ENCODE measurements at places on chromosomes 2 and 18.

GRCh38 chr18:28735731-28736130 lies 558.8 kb upstream of the CDH2 start:
- DNase-seq = no peak

DNA sequence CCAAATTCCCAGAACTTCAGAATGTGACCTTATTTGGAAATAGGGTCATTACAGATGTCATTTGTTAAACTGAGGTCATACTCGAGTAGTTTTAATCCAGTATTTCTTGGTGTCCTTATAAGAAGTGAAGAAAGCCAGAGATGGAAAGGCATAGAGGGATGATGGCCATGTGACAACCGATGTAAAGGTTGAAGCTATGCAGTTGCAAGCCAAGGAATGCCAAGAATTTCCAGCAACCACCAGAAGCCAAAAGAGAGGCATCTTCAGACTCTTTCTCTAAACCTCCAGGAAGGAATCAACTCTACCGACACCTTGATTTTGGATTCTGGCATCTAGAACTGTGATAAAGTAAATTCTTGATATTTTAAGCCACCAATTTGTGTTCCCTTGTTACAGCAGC lies 242.2 kb downstream of the CDH20 start:
- no peak for DNase-seq

DNA sequence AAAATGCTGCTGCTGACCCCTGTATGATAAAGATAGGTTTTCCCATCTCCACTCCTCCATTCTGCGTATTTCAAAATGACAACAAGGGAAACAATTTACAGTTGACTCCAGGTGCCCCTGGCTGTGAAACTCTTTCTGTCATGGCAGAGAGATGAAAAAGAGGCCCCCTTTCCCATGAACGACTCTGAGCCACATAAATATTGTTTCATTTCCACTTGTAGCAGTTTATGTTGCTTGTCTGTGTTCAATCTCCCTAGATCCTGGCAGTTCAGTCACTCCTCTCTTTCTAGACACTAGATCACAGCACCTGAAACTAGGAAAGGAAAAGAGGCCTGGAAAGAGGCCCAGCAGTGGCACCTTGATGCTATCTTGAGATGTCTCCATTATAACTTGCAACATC lies 121.0 kb upstream of the ZNF521 start:
- no peak for DNase-seq

DNA sequence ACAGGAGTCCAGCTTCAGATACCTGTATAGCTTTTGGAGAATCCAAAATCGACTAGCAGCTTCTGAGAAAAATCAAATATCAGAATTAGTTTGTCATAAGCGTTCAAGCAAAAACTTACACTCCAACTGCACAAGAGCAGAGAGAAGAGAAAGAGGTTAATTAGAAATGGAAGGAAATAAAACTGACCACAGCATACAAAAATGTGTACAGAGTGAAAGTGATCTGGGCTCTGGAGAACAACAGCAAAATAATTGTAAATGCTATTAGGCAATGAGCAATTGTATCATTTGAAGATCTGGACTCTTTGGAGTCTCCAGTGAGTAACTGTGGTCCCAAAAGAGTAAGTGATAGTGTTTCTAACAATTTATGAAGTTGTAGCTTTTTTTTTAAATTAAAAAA lies 867.3 kb downstream of the TRIB2 start:
- no peak for DNase-seq

DNA sequence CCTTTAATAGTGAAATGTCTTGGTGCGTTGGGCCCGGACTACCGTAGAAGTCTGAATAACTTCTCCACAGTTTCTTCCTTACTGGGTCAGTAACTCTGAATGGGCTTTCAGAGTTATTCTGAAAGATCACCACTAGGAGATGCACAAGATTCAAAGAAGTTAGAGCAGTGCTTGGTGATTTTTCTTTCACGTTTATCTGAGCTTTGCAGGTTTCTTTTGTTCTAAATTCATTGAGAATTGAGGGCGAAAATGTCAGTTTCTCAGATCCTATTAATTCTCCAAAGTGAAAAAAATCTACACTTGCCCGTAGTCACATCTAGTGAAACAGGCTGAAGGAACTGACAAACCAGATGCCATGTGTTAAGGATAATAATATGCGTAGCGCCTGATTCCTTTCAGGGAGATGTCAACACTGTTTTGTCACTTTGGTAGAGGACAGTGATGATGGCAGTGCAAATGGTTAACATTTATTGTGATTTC lies 70.1 kb downstream of the QPCT start:
- no peak for DNase-seq

- DNase-seq = no peak
Observed at GRCh38 chr2:235287375-235287733, 206.5 kb upstream of the AGAP1 start.

DNA sequence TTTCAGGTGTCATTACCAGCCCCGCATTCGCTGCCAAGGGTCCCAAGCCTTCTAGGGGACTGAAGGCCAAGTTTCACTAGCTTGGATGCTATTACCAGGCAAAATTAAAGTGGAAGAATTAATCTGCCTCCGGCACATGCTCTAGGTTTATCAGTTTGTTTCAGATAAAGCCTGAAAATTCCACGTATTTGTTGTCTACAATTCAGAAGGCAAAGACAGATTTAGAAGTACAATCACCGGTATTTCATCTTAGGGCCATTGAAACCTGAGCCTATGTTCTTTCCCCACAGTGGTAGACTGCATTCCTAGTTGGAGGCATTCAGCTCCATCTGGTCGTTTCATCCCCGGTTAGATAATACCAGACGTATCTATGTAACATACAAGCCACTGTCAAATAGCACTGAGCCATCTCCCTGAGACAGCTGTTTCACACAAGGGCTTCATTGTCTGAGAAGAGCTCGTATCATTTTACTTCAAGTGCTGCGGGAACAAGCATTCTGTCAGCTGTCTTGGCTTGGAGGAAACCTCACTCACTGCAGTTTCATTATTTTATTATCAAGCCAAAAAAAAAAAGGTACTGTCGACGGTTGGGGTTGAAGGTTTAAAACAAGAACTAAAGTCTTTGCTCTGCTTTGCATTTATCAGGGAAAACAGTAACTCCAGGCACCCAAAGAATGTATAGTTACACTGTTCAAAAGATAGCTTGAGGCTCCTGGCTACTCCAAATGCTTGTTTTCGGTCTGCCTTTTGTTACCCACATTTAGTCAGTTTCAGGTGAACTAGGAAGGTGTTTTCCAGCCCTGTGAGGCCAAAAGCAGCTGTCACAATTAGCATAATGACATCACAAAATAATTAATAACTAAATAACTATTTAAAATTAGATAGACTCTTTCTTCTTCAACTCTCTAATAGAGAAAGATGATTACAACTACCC lies 76.7 kb downstream of the TGIF1 start:
- no peak for DNase-seq

DNA sequence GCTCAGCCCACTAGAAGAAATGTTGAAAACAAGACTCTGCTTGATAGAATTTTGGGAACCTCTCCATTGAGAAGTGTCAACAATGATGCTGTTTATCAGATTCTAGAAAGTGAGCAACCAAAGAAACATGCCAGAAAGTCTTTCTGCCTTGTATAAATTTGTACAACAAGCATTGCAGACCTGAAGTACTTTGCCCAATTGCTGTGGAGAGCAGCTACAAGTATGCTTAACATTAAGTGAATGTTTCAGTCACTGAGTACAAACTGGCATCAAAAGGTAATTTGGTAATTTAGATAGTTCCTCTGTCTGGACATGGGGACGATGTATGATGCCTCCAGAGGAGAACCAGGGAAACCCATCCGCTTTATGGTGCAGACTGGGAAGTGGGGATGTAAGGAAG lies 33.4 kb upstream of the SKA1 start:
- DNase-seq = no peak

GRCh38 chr2:128379021-128380015 lies 60.6 kb upstream of the HS6ST1 start:
- no peak for DNase-seq

- DNase-seq = no peak
Observed at GRCh38 chr2:11355194-11356053, 11.0 kb upstream of the ROCK2 start.

GRCh38 chr2:54638774-54639187 lies 84.7 kb upstream of the EML6 start:
- no peak for DNase-seq

DNA sequence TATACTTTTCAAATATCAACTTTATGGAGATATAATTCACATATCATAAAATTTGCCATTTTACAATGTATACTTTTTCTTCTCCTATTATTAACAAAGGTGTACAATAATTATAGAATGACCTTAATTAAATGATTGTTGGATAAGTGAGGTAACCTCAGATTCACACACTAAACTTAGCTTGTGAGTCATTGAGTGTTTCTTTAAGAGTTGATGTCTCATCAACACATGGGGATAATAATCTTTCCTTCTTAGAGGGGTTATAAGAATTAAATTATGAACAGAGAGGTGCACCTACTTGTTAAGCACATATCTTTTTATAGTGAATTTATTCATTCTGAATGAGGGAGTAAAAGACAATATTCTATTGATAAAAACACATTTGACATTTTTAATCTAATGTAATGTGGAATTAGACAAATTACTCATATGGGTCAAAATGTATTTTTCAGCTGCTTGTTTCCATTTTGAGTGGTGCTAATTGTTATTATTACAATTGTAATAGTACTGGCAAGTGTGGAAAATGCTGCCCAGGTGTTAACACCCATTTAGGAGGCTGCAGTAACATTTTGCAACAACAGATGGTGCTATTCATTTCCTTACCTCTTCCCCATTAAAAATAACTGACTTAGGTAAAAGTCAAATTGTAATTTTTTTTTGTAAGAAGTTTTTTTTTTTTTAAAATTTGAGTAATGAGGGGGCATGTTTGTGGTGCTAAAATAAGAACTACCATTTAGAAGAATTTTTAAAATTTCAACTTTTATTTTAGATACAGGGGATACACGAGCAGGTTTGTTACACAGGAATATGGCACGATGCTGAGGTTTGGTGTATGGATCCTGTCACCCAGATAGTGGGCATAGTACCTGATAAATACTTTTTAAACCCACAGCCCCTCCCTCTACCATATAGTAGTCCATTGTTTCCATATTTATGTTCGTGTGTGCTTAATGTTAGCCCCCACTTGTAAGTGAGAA lies 32.1 kb upstream of the DYNAP start:
- DNase-seq = no peak

DNA sequence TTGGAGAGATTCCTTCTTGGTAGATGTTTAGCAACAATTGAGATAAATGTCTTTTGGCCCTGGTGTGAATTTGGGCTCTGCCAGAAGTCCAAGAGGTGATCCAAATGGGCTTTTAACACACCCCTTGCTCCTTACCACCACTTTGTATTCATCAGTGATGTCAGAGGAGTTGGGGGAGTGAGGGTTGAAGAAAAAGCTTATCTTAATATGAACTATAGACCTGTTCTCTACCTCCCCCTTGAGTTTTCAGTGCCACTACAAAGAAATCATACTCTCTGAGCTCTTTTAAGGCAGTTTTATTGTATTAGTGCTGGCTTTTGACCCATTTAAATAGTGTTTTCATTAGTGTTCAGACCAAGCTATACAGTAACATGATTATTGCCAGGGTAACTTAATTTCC lies 229.1 kb downstream of the PHLPP1 start:
- no peak for DNase-seq

GRCh38 chr2:219844401-219845091 lies 217.1 kb downstream of the SLC4A3 start:
- no peak for DNase-seq

DNA sequence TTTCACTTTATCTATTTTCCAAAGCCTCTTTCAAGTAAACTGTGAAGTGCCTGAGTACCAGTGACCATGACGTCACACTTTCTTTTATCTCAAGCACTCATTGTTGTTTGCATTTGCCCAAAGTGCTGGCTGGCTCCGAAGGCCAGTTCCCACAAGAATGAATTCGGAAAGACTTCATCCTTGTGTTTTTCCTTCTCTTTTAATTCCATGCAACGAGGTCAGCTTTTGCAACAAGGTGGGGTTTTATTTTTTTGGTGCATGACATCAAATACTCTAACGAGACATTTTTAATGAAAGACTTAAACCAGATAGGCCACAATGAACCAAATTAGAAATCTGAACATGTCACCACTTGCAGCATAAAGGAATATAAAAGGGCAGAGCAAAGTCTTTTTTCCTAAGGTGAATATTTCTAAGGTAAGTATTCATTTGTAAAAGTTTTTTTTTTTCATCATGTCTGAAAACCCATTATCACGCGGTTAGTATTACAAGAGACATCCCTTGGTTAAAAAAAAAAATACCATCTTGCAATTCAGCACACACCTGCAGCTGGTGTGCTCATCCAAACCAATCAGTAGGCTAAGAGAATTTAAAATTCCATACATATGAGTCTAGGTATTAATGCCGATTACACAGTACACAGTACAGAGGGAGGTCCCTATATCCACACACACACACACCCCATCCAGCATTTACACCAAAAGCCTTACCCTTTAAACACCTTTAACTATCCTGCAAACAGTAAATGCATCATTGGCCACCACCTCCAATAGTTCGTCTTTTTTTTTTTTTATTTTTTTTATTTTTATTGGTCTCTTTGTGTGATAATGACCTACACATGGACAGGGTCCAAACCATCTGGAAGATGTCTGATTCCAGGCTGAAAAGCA lies 2.3 kb downstream of the ARL4C start:
- no peak for DNase-seq

- no peak for DNase-seq
Observed at GRCh38 chr2:39563572-39563971, 102.1 kb upstream of the TMEM178A start.

- no peak for DNase-seq
Observed at GRCh38 chr18:70907673-70908072, 618.8 kb downstream of the SOCS6 start.

DNA sequence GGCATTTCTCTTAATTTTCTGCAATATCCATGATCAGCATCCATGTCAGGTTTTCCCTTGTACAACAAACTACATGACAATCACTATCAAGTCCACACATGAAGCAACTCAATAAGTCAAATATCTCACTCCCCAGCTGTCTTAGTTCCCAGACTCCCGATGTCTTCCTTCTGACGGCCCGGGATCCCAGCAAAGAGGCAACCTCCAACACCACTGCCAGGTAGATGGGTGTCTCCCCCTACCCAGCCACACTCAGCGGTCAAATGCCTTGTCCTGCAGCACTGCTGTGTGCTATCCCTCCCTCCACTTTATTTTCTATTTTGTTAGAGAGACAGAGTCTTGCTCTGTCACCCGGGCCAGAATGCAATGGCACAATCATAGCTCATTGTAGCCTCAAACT lies 23.3 kb downstream of the TRABD2A start:
- no peak for DNase-seq

- DNase-seq = no peak
Observed at GRCh38 chr2:175926272-175926671, 75.8 kb downstream of the LNPK start.
